ENCODE measurements at places on chromosomes 16 and 17. TPM values are rescaled to one million over a fixed set of nuclear protein-coding genes. Genes with fewer than 3 reads are reported as not detected.

DNA sequence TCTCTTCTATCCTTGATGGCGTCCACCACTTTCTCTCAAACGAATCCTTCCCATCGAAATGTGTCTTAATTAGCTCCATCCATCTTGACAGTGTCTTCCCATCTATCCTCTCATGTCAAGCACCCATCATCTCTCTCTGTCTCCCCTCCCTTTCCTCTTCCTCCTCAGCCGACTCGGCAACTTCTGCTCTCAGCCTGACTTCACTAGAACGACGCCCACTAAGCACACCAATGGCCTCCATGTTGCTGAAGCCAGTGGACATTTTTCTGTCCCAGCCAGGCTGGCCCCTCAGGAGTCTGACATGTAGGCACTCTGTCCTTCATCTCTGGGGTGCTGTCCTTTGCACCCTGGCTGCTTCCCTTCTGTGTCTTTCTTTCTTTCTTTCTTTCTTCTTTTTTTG is 2.5 kb upstream of the SPATA20 start:
- no peak for DNase-seq

GRCh38 chr16:81710596-81710995 is 68.5 kb upstream of the PLCG2 start:
- DNase-seq, result no peak

GRCh38 chr17:69096541-69096940 is 35.8 kb upstream of the ABCA9 start:
- no peak for DNase-seq

The KRT32 gene
- total RNA-seq, result not detected

GRCh38 chr16:28534542-28535373 is 4.0 kb downstream of the NUPR1 start:
- DNase-seq, result peak; percentile 48

DNA sequence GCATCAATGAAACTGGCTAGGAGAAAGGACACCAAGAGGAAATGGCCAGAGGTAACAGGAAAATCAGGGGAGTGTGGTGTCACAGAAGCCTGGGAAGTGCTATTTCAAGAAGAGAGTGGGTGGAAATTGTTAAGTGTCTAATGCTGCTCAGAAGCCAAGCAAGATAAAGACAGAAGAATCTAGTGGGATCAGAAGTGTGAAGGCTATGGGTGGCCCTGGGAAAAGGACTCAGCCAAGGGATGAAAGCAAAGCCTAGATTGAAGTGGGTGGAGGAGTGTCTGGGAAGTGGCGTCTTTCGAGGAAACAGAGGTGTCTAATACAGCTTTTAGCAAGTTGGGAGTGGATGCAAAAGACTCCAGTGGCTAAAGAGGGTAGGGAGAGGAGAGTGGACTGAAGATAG is 13.4 kb downstream of the PDZD9 start:
- DNase-seq, result no peak

- DNase-seq, result no peak
Observed at GRCh38 chr17:45731459-45731858, 52.7 kb upstream of the CRHR1 start.

DNA sequence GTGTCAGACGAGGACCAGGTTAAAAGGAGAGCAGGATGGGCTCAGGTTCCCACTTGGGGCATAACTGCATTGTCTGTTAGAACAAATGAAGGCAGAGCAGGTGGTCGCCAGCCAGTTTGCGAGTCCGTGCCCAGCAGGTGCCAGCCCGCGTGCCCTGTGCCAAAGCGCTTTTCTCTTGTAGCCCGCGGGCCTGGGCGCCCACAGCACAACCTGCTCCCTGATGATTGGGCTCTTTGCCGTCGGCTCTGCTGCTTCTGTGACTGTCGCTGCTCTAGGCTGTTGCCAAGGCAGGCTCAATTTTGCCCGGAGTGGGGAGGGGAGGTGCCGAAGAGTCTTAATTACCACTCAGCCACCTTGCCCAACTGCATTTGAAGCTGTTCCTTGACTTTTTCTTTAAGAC is 21.1 kb downstream of the KNOP1 start:
- DNase-seq, result no peak

DNA sequence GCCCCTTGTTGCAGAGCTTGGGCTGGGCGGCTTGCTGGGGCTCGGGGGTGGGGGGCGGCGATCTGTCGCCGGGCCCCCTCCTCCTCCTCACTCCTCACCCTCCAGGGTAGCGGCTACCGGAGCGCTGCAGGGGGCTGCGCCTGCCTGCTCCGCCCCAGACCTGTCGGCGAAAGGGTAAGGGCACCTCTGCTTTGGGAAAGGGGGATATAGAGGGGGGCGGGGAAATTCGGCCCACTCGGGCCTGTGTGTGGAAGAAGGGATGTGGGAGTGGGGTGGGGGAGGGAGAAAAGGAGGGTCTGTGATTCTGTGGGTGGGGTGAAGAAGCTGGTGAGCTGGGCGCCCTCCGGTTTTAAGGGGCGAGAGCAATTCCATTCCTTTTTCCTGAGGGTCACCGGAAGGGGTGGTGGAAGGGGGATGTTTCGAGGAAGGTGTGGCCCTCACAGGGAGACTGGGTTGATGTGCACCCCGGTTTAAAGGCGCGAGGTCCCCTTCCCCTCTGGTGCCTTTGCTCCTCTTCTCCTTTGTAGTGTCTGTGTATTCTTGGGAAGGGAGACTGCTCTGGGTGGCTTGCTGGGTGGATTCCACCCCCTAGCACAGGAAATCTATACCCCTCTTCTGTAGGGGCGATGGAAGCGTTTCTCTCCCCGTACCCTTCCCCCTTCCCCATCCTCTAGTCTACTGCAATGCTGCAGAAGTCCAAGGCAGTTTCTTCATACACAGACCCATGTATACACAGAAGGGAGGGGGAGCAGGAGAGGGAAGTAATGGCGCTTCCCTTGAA is 878 bp downstream of the TAOK1 start:
- peak; percentile 45 for DNase-seq

- peak; percentile 44 for DNase-seq
Observed at GRCh38 chr17:42386777-42387657, 1.2 kb downstream of the STAT3 start.

DNA sequence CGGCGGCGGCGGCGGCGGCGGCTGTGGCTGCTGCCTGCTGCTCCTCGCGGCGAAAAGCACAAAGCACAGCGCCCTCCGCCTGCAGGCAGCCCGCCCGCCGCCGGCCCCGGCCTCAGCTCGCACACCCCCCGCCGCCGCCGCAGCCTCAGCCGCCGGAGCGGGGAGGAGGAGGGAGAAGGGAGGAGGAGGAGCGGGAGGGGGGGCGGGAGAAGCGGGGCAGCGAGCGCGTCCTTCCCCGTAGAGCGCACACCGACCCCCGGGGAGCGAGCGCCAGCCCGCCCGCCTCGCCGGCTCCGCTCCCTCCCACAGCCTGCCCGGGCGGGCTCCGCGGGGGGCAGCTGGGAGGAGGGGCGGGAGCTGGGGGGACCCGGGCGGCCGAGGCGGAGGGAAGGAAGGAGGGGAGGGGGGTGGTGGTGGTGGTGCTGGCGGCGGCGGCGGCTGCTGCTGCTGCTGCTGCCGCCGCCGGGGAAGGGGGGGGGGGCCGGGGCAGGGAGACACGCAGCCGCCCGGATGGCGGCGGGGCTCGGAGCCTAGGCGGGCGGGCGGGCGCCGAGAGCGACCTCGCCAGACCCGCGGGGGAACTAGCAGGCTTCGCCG is at the start of gene UBTF:
UBTF (minus strand) TSS at position 60 of the 597 bp plus-strand sequence. CDS start 1,446 bp downstream, outside the sequence.
- DNase-seq, result peak; percentile 60

- peak; percentile 70 for DNase-seq
Observed at GRCh38 chr16:67847064-67847861, at the start of gene CENPT. Gene CENPT (minus strand): TSS chr16:67847693. CDS start chr16:67833859, 13,834 bp downstream.

GRCh38 chr17:20122254-20122879 is 113.2 kb downstream of the SPECC1 start:
- no peak for DNase-seq

DNA sequence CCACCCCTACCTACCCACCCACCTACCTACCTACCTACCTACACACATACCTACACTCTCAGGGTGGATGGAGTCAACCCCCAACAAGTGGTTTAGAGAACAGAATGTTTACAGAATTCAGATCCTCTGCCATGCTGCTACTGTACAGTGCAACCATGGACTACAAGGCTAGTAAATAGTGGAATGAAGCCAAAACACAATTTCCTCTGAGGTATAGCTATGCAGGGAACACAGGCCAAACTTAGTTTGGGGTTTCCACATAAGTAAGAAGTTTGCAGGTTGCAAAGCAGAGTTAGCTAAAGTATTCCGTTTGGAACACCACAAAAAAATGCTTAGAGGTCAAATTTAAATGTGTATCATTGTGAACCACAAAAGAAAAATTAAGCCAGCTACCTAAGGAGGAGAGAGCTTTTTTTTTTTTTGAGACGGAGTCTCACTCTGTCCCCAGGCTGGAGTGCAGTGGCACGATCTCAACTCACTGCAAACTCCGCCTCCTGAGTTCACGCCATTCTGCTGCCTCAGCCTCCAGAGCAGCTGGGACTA is 2.7 kb upstream of the AP1G1 start:
- no peak for DNase-seq

GRCh38 chr16:24309258-24310142 is 53.4 kb downstream of the CACNG3 start:
- peak; percentile 27 for DNase-seq

DNA sequence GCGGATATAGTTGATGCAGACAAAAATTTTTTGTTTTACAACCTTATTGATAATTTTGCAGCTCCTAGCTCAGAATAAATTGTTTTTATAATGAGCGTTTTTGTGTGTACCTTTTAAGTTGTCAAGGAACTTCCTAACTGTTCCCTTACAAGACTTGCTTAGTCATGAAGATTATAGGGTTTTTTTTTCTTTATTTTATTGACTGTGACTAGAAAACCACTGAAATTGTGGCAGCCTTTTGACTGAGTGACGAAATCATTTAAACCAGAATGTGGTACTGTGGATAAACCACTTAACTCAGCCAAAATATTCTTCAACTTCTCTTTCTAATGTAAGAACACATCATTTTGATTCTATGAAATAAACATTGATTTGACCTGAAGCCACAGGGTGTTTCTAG is 40.8 kb upstream of the VPS4A start:
- DNase-seq, result no peak

GRCh38 chr16:56793492-56793891 is 63.6 kb downstream of the NUP93 start:
- no peak for DNase-seq

DNA sequence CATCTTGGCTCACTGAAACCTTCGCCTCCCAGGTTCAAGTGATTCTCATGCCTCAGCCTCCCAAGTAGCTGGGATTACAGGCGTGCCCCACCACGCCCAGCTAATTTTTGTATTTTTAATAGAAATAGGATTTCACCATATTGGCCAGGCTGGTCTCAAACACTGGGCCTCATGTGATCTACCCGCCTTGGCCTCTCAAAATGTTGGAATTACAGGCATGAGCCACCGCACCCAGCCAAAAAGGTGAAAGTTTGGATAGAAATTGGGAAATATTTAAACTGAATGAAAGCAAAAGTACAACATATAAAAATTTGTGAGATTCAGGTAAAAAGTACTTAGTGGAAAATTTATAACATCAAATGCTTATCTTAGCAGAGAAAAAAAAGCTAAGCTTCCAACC is 52.9 kb upstream of the KIFC3 start:
- DNase-seq, result no peak

DNA sequence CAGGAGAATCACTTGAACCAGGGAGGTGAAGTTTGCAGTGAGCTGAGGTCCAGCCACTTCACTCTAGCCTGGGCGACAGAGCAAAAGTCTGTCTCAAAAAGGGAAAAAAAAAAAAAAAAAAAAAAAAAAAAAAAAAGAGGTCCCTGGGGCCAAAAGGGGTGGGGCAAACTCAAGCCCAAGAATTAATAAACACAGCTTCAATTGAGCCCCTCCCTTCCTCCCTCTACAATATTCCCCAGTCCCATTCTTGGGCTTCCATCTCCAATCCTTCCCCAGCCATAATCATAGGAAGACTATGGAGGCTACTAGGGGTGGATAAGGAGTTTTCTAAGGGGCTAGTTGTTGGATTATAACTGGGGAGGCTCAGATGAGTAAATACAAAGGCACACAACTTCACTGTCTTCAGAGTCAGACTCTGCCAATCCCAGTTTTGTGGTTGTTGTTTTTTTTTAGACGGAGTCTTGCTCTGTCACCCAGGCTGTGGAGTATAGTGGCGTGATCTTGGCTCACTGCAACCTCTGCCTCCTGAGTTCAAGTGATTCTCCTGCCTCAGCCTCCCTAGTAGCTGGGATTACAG is 9.5 kb downstream of the CAVIN1 start:
- DNase-seq, result no peak

The KRT27 gene
- 0.87 TPM for total RNA-seq

- no peak for DNase-seq
Observed at GRCh38 chr17:67769231-67769630, 51.5 kb downstream of the NOL11 start.

GRCh38 chr17:49985310-49985990 is 9.6 kb downstream of the DLX3 start:
- DNase-seq, result no peak

- no peak for DNase-seq
Observed at GRCh38 chr16:79517156-79517555, 83.4 kb downstream of the MAF start.

DNA sequence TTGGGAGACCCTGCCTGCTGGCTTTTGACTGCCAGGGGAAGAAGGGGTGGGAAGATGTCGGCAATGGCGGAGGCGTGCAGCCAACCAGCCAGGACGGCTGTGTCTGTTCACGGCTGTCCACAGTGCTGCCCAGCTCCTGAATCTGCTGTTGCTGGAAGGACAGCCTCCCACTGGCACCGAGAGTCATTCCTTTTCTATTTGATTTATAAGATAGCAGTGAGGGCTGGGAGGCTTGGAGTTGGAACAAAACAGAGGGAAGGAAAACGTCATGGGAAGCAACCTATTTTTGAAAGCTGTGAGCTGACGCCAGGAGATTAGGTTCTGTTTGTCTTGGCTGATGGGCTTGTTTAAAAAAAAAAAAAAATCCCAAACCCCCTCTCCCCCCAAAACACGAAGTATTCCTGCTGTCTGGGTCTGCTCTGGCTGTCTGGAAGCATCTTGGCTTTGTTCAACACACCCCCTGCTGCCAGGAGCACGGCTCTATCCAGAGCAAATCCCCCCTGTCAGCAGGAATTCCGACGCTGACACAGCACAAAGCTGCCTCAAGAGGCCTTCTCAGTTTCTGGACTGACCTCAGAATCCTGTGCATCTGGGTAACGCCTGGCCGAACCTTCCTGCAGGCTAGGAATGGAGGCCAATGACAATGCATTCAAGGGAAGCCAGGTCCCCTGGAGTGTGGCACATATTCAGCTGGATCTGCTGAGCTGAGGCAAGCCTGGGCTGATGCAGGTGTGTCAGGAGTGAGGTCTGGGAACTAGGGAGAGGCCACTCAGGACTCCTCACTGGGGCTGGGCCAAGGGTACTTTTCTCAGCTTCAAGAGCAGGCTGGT is 41.0 kb upstream of the SREBF1 start:
- DNase-seq, result peak; percentile 77

DNA sequence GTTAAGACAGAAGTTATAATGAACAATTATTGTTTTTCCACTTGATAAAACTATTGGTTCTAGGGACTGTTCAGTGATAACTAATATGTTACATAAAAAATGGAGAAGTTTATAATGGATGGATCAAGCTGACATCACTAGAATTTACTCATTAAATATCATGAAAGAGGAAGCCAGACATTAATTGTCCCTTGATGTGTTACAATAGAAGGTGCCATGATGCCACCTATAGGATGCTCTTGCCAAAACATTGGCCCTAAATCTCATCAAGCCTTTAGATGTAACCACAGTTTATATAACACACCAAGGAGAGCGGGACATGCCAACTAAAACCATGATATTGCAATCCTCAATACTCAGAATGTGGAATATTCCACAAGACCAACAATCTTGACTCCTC is 147.9 kb upstream of the MON1B start:
- no peak for DNase-seq

The PRR29 gene
- 12.2 TPM for total RNA-seq

- no peak for DNase-seq
Observed at GRCh38 chr16:84547546-84548061, 43.1 kb upstream of the MEAK7 start.

GRCh38 chr16:49020436-49020835 is 261.2 kb downstream of the CBLN1 start:
- no peak for DNase-seq

GRCh38 chr16:74901606-74902005 is 83.3 kb downstream of the WDR59 start:
- DNase-seq, result no peak
